Bone marrow (tissue), 2 donors: ENCODE measurements at places on chromosomes 4 and X.

DNA sequence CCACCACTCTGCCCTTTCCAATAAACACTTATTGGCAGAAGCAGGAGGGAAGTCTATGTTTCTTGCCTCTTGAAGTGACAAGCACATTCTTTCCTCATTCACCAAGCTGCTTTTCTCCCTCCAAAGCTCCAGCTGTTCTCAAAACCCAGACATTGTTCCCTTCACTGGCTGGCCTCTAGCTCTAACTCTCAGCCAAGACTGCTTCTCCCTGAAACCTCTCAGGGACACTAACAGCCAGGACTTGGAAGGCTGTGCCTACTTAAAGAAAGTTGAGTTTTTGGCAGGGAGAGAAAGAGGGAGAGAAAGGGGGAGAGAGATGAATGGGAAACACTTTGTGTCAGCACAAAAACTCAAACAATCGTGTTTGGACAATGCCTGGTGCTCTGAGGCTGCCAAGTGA is 99.5 kb downstream of the COX18 start:
- no peak for DNase-seq

GRCh38 chr4:57854748-57855147 is 744.6 kb upstream of the IGFBP7 start:
- DNase-seq = no peak

- no peak for DNase-seq
These were observed 30.8 kb upstream of the MTNR1A start for GRCh38 chr4:186586205-186586604.

- no peak for DNase-seq
These were observed 25.8 kb upstream of the CHRNA9 start for GRCh38 chr4:40309250-40309774.
